HT-29 (cell line): ENCODE measurements at places on chromosomes 1 and 21. TPM values are rescaled to one million over a fixed set of nuclear protein-coding genes. Genes with fewer than 3 reads are reported as not detected.

TEX50 gene
- not detected in 2 replicates for total RNA-seq

KCNAB2 gene
- total RNA-seq: 3.9 and 4.7 TPM in 2 replicates

SPATA45 gene
- not detected in 2 replicates for total RNA-seq

SLAMF9 gene
- not detected in 2 replicates for total RNA-seq

CLCA4 gene
- 0.23 and 0.36 TPM in 2 replicates for total RNA-seq

DNA sequence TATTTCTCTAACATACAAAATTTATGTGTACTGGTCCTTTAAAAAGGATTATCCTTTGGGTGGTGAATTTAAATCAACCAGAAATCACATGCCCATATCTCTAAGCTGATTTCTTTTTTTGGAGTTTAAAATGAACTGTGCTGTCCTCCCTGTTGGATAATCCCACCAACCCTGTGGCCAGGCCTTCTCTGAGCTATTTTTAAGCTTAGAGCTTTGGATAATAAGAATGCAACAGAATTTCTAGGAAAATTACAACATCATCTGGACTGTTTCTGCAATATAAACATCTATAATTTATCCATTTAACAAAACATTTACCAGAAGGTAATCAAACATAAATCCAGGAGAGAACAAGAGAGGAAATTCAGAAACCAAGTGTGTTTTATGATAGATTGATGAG is 88.3 kb downstream of the LRRC40 start:
- no peak for DNase-seq

GRCh38 chr1:46654012-46654411 is 14.2 kb downstream of the ATPAF1 start:
- DNase-seq: no peak

DNA sequence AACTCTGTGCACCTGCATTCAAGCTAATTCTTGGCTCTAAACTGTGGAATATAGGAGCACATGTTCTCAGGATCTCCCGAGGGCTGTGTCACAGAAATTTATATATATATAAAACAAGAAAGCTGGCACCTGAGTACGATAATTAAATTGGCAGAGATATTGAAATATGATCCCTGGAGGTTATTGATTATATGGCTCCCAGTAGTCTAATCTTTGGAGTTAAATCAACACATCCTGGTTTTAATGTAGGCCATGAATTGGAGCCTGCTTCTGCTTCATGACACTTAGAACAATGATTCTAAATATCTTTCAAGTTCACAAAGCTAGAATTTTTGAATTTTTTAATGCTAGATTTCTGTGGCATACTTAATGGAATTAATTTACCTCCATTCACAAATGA is 84.3 kb downstream of the CTH start:
- DNase-seq: no peak

GRCh38 chr1:220786337-220787068 is at the start of gene MTARC1:
MTARC1 (plus strand) TSS chr1:220786913; CDS start chr1:220786945, 32 bp downstream.
- peak; percentile 66 for DNase-seq

DNA sequence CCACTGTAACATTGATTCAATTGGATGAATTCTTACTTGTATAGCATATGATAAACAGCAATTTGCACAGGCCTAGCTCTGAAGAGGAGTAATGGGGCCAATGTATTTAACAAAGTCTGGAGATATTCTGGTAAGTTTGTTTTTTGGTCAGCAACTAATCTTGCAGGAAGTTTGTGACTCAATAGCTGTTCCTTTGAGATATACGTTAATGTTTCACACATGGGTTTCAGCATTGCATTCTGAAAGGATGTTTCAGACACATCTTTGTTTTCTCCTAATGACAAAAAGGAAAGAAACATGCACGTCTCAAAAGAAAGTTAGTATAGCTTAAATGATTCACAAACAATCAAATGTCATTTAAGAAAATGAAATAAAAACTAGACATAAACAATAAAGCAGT is 49.0 kb downstream of the LTN1 start:
- DNase-seq: no peak

DNA sequence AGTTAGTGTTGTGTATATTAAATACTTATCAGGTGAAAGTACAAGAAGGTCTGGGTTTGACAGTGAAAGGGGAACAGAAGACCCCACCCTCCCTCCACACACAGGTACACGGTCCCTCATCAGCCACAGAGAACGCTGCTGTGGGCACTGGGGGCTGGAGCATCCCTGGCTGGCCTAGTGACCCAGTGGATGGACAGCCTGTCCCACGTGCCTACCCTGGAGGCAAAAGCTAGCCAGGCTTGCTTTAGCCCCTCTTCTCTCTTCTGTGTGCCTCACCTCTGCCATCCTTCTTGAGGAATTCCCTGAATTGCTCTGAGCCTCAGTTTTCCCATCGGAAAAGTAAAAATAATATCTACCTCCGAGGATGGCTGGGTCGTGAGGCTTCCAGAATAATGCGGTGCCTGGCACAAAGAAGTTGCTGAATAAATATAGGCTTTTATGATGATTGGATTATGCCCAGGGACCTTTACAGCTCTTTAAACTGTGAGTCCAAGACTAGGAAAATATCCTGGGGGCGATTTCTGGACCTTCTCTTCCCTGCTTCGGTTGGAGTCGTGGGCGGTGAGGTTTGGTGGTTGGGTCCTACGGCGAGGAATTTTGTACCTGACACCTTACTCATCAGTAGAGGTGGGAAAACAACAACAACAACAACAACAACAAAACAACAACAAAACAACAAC is 918 bp downstream of the IFNLR1 start:
- DNase-seq: no peak

GRCh38 chr1:198775606-198776005 is 136.8 kb downstream of the PTPRC start:
- DNase-seq: no peak

DNA sequence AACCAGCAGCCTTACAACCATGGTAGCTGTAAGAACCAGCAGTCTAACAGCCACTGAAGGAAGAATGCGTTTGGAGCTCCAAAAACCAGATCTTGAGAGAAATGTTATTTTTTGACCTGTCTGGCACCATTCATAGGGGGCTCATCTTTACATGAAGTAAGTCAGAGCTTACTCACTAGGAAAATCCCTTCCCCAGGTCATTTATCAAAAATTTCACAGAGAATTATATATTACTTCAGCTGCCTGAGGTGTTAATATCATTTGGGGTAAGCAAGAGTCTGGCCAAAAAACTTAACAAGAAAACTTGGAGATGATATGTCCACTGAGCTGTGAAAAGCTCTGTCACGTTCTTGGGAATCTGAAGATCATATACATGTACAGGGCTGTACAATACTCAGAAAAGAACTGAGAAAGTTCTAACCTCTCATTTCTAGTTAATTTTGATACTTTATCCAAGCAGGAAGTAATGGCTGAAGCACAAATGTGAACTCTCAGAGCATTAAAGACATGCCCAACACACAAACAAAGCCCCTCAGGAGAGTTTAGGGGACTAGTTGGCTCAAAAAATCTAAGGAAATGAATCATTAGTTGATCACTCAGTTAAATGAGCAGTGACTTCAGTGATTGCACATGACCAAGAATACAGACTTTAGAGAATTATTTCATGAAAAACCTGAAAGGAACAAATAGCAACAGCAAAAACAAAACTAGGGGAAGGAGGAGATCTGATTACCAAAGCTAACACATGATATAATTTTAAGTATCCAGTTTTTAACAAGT is 681.1 kb downstream of the LTN1 start:
- DNase-seq: no peak

DNA sequence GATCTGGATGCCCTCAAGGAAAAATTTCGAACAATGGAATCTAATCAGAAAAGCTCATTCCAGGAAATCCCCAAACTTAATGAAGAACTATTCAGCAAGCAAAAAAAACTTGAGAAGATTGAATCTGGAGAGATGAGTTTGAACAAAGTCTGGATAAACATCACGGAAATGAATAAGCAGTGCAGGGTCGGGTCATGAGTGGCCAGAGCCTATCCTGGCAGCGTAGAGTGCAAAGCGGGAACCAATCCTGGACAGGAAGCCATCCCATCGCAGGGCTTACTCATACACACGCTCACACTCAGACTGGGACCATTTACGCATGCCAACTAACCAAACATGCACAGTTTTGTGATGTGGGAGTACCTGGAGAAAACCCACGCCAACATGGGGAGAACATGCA is 43.1 kb downstream of the ZMYM1 start:
- no peak for DNase-seq

- no peak for DNase-seq
These were observed 10.6 kb downstream of the GFI1 start for GRCh38 chr1:92476071-92476631.

DNA sequence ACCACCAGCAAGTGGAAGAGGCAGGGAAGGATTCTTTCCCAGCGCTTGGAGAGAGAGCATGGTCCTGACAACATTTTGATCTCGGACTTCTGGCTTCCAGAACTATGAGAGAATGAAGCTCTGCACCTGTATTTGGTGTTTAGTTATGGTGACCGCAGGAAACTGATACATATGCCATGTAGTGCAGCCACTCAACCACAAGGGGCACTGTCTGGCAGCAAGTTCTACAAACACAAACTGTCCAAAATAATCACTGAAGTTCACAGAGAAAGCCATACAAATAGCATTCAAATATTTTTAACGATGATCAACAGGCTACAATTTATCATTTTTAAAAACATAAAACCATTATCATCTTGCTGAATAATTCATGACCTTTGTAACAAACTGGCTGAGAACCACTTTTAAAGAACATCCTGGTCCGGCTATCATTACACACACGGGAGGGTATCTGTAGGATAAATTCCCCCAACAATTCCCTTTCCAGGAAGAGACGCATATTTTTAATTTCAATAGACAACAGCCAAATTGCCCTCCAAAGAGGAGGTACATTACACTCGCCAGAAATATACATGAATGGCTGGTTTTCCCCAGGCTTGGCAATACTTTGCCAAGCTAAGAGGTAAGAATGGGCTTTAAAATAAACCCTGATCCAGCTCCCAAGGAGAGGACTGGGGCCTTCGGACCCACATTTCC is 9.2 kb upstream of the CBR3 start:
- DNase-seq: peak; percentile 51

- DNase-seq: no peak
These were observed 14.0 kb upstream of the NCF2 start for GRCh38 chr1:183604038-183604808.
